ENCODE measurements at places on chromosomes 16 and 17.

GRCh38 chr17:11438673-11439072, 159.6 kb upstream of the DNAH9 start:
- no peak for DNase-seq

DNA sequence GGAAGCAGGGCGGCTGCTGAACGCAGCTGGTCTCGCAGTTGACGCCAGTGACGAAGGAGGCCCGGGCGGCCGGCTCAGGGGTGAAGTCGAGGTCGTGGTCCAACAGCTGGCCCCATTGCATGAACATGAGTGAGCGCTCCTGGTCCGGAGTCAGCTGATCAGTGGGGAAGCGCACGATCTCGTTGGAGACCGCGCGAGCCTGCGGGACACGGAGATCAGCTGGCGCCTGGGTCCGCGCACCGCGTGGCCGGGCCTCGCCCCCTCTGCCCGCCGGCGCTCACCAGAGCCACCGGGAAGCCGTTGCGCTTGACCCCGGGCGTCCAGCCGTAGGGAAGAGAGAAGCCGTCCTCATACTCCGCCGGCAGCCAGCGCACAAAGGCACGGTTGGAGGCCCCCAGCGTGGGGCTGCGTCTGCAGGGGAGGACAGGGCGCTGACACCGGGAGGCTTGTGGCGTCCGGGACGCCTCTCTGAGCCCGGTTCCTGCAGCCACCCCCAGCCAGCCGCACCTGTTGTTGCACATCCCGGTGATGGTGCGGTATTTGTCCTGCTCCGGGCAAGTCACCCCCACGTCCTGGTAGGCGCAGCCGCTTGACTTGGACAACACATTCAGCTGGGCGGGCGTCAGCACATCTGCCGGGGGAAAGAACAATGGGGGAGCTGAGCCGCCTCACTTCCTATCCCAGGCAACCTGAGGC, 1.6 kb downstream of the MPO start:
- peak; percentile 58 for DNase-seq

DNA sequence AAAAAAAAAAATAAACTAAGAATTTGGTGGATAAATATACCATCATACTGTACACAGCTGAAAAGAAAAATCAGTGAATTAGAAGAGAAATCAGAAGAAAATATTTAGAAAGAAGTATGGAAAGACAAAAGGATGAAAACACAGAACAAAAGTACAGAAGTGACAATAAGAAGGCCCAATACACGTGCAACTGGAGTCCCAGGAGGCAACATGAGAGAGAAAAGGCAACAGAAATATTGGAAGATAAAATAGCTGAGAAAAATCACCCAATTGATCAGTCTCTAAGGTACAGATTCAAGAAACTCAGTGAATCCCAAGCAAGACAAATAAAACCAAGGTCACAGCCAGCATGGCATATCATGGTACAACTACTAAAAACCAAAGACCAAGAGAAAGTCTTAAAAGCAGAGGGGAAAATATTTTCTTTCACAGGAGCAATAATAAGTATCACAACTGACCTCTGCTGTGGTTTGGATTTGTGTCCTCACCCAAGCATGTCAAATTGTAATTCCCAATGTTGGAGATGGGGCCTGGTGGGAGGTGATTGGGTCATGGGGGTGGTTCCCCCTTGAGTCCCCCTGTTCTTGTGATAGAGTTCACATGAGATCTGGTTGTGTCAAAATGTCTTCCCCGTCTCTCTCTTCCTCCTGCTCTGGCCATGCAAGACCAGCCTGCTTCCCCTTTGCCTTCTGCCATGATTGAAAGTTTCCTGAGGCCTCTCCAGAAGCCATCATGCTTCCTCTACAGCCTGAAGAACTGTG, 20.2 kb upstream of the ENGASE start:
- DNase-seq = no peak

DNA sequence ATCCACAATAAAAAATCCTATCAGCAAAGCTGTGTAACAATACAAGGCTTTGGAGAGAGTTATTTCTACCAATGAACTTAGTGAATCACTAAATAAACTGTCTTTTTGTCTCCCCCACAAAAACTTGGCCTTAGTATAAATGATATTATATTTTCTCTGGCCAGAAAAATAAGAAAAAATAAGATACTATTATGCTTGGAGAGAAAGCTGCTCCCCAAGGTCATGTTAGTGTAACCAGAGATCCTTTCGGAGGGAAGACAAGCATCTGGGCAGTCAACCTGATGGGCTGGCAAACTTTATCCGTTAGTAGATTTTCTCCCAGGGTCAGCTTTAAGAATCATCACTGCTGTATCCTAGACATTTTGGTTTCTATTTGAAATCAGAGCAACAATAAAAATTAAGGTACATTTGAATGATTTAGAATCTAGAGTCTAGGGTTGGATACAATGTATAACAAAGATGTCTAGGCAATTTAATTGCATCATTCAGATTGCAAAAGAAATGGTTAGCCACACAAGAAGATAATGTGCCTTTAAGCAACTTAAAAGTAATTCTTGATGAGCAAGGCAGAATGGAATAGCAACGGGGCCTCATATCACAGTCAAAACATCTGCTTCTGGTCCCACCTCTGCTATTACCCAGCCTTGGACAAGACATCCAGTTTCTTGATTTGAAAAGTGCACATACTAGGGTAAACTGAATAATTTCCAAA, 280.4 kb downstream of the SLC39A11 start:
- no peak for DNase-seq

GRCh38 chr17:17269926-17270773, 10.9 kb downstream of the COPS3 start:
- DNase-seq = no peak

GRCh38 chr17:64502809-64503208, 3.3 kb downstream of the DDX5 start:
- DNase-seq = no peak

DNA sequence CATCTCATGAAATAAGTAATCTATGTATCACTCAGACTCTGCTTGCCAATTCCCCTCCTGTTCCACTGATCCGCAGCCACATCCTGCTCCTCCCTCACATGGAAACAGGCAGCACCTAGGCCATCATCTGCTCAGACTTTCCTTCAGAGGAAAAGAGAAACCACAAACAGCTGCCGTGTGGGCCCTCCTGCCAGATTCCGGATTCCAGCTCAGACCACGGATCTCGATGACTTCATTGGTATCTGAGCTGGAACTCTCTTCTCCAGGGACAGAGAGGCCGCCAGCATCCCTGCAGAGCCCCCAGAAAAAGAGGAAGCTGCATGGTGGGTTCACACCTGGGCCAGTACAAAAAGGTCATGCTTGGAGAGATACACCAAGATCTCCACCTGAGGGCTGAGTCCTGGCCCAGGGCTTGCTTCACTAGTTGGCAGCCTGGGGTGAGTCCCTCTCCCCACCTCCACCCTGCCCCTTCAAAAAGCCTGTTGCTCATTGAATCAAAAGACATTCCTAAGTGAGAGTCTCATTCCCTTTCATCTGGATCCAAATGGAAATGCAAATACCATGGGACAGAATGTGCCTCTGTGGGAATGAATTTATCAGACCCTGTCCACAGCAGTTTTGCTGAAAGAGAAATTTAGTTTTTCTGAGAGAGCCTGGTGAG, 47.2 kb downstream of the HOXB1 start:
- DNase-seq = peak; percentile 90

- DNase-seq = no peak
These were observed 98.6 kb downstream of the WNT3 start for GRCh38 chr17:46719891-46720290.

DNA sequence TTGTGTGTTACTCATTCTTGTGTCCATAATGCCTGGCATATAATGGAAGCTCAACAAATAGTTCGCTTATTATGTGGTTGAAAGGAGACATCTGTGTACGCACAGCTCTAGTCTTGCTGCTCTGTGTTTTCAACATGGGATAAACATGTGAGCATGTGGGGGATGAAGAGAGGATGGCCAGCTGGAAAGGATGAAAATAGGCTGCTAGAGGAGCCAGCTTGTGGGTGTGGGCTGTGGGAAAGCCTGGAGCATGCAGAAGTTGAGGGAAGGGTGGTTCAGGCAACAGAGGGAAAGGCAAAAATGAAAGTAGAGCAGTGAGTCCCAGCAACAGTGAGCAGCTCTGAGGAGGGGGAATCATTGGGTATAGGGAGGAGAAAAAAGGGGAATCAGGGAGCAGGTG, 324.6 kb upstream of the CDH11 start:
- DNase-seq = no peak

DNA sequence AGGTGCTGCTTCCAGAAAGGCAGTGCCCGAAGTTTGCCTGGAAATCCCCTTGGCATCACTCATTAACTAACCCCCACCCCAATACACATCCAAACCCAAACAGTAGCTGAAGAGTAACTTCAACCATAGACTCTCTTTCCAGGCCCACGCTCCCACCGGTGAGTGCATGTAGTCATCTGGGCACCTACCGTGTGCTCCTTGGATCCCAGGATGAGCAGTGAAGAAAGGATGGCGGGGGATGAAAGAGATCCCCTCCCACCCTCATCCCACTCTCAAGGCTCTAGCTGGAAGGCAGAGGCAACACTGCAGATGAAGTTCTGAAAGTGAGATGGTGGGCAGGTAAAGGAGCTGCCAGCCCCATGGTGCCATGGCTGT, 305.0 kb downstream of the SOX9 start:
- DNase-seq = no peak

GRCh38 chr17:62004388-62004787, 60.7 kb downstream of the MED13 start:
- DNase-seq = no peak

DNA sequence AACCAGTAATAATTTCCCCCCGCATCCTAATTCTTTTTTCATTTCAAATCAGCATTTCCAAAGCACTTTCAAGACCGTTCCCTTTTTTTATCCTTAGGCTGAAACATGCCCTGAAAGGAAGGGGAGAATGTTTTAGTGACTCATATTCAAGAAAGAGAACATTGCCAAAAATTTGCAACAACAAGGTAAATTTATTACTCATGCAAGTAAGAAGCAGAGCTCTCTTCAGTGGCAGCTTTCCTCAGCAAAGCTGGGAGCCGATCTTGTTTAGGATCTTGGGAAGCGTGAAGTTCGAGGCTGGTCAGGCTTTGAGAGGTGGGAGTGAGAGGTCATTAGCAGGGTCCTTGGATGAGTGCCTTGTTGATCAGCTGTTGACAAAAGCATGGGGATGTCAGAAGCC, 129.5 kb downstream of the PRKCA start:
- DNase-seq = peak; percentile 87
